ENCODE measurements at places on chromosomes 11 and 22.

DNA sequence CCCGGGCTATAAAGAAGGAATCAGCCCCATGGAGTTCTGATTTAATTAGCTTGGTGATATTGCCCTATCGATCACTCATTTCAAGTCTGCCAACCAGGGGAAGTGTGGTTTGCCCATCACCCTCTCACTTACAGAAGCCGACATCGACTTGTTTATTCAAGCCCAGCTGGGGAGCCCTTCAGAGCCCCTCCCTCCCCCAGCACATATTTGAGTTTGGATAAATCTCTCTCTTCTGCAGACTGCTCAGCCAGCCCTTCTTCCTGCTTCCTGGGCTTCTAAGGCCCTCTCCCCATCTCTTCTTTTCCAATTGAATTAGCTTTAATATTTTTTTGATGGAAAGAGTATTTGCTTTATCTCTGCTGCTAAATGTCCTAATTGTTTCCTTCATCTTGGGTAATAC, 299.0 kb downstream of the MIAT start:
- no peak for DNase-seq

- no peak for DNase-seq
These were observed 642.2 kb downstream of the BRD1 start for GRCh38 chr22:49185312-49185969.

- no peak for DNase-seq
These were observed 121.0 kb downstream of the GRIK4 start for GRCh38 chr11:120632579-120632978.

DNA sequence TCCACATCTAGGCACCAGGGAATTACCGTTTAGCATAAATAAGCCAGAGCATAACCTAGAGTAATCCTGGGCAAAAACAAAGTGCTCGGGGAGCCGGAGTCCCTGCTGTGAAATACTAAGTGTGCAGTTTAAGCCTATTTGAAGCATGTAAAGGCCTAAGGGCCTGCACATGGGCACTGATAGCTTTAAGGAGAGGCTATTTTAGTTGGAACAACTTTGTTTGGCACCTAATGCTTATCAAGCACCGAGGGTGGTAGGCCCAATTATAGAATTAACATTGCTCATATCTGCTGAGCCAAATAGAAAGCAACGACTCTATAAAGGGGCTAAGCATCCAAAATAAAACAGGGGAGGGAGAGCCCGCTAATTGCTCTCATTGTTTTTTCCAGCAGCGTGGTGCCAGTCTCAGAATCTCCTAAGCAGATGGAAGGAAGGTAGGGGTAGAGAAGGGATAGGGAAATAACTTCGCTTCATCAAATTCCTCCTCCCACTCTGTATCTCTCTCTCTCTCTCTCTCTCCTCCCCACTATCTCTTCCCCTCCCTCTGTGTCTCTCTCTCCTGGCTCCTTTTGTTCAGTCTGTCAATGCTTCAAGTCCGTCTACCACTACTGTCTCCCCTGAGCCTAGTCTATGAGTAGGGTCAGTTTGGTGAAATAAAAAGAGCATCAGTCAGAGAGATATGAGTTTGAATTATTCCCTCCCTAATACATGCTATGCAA, 292.8 kb downstream of the NXPE2 start:
- DNase-seq = no peak

DNA sequence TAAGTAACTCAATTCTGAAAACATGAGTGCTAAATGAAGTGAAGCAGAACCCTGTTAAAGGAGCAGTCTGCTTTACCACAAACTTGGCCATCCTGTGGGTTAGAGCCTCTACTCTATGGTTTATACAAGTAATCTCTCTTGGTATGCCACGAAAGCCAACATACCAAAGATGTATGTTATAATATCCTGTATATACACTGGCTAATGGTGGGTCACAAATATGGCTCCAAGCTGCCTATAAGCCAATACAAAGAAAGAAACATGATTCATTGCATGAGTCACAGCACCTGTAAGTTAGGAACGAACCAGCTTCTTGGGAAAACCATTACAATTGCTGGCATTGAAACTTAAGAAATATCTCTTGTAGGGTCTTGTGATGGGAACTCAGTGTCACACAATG, 16.1 kb downstream of the XRRA1 start:
- DNase-seq = no peak

- DNase-seq = no peak
These were observed 23.0 kb upstream of the ZC3H12C start for GRCh38 chr11:110070176-110070575.

GRCh38 chr11:45662665-45663485, 2.5 kb downstream of the CHST1 start:
- DNase-seq = no peak

GRCh38 chr11:127592371-127592770, 591.8 kb upstream of the KIRREL3 start:
- no peak for DNase-seq

DNA sequence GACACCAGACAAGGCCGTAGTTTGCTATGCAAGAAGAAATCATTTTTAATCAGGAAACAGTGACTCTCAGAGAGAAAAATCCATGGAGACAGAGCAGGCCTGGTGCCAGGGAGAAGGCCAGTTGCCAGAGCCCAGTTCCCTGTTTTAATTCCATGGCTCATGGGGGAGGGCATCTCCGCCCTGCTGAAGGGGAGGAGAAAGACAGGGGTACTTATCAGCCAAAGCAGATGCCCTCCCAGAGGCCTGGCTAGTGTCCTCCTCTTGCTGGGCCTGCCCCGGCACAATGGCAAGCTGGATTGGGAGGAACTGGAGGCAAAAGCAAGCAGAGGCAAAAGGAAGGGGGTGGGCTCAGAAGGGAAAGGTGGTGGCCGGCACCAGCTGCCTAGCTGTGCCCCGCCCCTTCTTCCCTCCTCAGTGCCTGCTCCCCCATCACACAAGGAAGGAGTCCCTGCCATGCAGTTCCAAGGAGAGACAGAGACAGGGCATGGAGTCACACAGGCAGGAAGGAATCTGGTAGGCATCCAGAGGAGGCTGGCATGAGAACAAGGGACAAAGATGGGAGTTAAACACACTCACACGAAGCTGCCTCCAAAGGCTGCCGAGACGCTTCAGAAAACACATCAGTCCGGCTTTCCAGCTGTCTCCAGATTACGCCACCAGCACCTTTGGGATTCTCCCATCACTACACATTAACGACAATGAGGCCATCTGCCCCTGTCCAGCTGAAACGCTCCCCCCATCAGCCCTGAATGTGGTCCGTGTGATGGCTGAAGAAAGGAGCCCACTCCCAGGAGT, 591.8 kb downstream of the BUD13 start:
- DNase-seq = no peak

- no peak for DNase-seq
These were observed 997.8 kb upstream of the RAG2 start for GRCh38 chr11:37595845-37596244.

GRCh38 chr11:70029115-70029860, 48.8 kb upstream of the ANO1 start:
- DNase-seq = no peak

- DNase-seq = no peak
These were observed 54.7 kb downstream of the NF2 start for GRCh38 chr22:29658176-29658575.

GRCh38 chr11:35016916-35017315, 100.5 kb downstream of the PDHX start:
- DNase-seq = no peak

- no peak for DNase-seq
These were observed 5.5 kb downstream of the C11orf21 start for GRCh38 chr11:2295971-2296912.

DNA sequence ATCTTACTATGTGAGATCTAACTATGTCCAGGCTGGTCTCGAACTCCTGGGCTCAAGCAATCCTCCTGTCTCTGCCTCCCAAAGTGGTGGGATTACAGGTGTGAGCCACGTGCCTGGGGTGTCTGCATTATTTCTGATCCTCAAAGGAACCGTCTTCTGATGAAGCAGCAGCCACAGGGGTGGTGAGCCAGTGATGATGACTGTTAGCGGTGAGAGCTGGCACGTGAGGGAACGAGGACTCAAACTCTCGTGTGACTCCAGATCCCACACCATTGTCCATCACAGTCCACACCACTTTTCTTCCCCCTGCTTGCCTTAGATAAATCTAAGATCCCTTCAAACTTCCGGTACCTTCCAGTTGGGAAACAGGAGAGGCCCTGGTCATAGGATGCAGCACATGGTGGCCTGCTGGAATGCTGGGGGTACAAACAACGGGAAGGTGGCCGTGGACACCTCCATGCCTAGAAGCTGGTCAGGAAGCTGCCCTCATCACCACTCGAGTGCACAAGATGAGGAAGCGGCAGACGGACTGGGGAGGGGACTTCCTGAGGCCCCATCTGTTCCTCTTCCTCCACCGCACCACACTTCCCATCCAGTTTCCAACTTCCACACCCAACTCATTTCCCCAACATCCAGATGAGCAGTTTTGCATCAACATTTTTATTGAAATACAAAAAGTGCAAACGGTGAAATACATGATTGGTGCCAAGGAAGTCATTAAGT, 23.8 kb downstream of the ARHGAP1 start:
- DNase-seq = no peak

DNA sequence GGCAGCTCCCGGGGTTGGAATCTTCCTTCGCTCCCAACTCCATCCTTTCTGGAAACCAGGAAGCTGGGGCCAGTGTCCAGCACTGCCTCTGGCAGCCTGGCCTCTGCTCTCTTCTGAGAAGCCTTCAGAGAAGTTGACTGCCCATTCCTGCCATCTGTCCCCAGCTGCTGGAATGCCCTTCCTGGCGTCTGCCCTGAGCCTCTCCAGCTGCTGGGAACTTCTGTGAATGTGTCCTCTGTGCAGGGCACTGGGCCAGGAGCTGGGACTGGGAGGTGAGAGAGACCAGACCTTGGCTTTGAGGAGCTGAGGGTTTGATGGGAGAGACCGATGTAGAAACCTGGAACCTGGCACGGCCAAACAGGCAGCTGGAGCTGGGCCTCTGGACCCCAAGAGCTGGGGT, 5.9 kb upstream of the SOX10 start:
- no peak for DNase-seq

GRCh38 chr22:20636075-20636812, 128.8 kb downstream of the MED15 start:
- no peak for DNase-seq

- DNase-seq = peak; percentile 24
These were observed at the start of gene ESAM for GRCh38 chr11:124762105-124762623. ESAM (minus strand) TSS chr11:124762290; CDS start chr11:124762154, 136 bp downstream.
